ENCODE measurements at places on chromosomes 16 and 17.
A peak's percentile ranks its signal among the peaks of the same experiment; 100 is the strongest.

- DNase-seq, result no peak
Observed at GRCh38 chr16:8741636-8742035, 55.8 kb downstream of the TMEM186 start.

GRCh38 chr16:58026139-58026704 is 668 bp downstream of the MMP15 start:
- no peak for DNase-seq

- no peak for DNase-seq
Observed at GRCh38 chr16:68229431-68230175, 6.3 kb downstream of the ESRP2 start.

DNA sequence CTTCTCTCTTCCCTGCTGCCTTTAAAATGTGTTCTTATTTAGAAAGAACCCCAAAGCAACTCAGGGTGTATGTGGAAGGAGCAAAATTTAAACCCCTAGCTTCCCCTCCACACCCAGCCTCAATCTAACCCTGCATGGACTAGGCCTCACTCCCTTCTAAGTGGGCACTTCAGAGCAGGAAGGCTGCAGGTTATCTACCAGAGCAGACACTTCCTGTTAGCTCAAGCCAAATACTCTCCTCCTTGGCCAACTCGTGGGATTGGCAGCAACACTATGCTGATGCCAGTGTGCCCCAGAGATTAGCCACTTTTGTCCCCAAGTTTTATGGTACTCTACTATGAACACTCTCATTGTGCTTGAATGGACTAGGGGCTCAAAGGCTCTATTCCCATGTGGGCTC is 35.6 kb downstream of the CCDC42 start:
- DNase-seq, result no peak

DNA sequence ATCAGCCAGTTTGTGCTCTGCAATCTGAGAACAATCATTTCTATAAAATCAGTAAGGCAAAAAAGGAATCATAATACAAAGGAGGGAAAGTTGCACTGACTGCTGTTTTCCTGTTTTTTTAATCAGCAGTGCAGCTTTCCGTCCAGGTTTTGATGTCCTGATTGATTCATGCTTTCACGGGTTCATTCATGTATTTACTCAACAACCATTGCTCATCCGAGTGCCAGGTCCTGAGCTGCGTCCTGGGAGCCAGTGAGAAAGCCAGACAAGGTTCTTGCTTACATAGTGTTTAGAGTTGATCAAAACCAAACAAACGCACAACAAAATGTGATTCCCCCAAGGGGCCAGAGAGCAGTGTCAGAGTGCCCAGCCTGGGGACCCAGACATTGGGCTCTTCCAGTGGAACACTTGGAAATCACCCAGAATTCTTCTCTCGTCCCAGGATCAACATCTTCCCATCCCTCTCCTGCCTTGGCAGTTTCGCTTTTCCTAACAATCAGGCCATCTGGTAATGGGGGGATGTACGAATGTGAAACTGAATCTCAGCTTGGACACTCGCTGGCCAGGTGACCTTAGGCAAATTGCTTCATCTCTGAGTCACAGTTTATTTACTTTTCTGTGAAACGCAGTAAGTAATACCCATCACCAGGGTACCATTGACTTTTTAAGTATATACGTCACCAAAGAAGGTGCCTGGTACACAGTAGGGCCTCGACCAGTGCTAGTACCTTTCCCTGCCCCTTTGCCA is 13.3 kb upstream of the C1QL1 start:
- DNase-seq, result no peak

DNA sequence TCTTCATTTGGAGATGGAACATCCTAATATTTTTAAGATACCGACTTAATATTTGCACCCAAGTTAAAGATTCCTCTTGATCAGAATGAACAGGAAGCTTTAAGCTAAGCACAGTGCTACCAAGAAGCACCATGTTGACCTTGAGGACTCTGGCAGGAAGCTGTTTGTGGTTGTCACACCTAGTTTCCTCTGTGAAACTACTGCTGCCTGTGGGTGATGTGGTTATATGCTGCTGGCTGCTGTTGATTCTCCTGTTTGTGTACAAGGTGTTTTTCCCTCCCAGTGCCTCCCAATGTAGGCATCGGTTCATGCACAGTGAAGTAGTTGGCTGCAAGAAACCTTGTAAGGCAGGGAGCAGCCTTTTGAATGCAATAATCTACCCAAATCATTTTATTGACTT is 23.4 kb downstream of the RBL2 start:
- peak; percentile 59 for DNase-seq

DNA sequence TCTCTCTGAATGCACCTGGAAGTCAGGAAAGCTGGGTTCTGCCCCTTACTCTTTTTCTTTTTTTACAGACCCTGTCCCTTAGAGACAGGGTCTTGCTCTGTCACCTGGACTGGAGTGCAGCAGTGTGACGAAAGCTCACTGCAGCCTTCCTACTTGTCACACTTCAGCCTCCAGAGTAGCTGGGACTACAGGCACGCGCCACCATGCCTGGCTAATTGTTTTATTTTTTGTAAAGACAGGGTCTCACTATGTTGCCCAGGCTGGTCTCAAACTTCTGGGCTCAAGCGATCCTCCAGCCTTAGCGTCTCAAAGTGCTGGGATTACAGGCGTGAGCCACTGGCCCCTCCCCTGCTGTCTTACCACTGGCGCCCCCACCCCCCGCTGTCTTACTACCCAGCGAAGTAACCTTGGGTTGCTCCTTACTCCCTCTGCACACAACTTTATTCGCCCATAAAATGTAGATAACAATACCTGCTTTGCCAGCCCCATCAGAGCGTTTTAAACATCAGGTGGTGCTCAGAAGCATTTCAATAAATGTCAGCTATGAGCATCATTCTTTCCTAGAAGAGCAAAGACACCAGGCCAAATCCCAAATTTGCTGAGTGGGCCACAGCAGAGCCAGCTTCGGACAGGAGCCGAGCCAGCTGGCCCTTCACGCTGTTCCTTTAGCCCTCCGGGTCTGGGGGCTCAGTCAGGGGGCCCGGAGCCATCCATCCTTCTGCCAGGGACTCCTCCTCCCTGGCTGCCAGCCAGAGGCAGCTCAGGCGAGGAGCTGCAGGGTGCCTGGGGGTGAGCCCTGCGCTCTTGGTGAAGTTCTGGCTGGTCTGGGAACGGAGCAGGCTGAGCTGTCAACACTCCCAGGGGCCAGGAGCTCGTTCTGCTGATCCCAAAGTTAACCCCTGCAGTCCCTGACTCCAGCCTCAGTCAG is 24.4 kb downstream of the SRL start:
- no peak for DNase-seq

DNA sequence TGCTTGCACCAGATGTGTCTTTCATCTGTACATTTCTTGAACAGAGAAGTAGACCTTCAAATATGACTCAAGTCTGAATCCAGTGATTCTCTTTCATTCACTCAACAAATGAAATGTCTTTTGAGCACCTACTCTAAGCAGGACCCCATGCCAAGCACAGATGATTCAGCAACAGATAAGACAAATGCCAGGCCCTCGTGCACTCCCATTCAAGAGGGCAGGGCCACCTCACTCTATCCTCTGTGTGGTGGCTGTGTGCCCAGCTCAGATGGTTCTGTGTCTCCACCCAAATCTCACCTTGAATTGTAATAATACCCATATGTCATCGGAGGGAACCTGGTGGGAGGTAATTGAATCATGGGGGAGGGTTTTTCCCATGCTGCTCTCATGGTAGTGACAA is 74.1 kb upstream of the NKD1 start:
- DNase-seq, result no peak

DNA sequence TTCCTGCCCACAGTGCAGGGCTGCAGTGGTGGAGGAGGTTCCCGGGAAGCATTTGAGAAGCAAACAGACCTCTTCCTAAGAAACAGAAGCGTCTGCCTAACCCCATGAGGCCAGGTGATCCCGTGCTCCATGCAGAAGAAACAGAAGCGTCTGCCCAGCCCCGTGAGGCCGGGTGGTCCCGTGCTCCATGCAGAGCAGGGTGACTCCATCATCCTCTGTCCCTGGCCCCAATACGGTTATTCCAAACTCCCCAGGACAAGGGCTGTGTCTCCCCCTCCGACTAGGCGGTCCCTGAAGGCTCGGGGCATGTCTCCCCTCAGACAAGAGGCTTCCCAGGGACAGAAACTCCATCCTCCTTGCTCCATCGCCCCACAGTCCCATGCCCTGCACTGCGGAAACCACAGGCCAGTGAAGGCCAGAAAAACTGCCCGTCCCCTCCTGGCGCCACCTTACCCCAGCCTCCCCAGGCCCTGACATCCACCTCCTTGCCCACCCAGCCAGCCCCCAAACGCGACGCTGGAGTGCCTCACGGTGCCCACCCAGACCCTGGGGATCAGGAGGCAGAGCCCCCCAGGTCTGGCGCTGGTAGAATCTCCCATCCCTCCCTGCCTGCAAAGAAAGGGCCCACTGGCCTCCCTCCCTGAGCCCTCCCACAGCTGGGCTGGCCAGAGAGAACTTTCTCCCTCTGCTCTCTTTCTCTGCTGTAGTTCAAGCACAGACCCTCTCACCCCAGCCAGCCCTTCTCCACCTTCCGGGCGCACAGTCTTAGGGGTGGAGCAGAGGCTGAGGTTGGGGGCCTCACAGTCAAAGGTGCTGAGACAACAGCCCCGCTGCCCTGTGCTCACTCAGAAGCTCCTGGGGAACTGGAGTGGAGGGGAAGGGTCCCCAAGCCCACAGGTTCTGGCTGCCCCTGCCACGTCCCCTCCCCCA is 30.6 kb upstream of the KRT17 start:
- DNase-seq, result no peak

DNA sequence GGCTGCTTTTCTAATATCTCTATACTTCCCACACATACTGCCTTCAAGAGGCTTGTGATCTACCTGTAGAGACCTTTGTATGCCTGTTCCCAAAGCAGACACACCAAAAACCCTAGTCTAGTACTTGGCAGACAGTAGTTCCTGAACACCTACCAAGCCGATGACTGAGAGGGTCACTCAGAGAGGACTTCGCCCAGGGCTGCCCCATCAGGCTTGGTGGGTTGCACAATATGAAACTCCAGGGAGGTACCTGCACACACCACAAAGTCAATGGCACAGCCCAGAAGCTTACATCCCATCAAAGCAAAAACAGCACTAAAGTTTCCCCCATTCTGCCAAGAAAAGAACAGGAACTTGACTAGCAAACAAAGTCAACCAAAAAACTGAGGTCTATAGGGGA is 30.3 kb downstream of the ASPA start:
- DNase-seq, result no peak

DNA sequence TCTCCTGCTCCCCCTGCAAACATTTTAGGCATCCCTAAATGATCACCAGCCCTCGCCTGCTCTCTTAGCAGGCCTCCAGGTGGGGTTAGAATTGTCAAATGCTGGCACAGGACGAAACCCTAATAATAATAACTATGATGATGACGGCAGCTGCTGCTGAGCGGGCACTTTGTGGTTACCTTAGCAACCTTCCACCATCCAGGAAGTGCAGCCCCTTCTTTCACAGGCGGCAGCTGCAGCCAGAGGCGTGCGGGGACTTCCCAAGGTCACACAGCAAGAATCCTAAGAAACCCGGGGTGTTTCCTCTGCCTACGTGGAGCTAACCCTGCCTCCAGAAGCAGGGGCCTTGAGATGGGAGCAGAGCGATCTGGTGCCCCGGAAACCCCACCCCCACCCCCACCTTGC is 22.4 kb upstream of the EIF1 start:
- DNase-seq, result peak; percentile 49

DNA sequence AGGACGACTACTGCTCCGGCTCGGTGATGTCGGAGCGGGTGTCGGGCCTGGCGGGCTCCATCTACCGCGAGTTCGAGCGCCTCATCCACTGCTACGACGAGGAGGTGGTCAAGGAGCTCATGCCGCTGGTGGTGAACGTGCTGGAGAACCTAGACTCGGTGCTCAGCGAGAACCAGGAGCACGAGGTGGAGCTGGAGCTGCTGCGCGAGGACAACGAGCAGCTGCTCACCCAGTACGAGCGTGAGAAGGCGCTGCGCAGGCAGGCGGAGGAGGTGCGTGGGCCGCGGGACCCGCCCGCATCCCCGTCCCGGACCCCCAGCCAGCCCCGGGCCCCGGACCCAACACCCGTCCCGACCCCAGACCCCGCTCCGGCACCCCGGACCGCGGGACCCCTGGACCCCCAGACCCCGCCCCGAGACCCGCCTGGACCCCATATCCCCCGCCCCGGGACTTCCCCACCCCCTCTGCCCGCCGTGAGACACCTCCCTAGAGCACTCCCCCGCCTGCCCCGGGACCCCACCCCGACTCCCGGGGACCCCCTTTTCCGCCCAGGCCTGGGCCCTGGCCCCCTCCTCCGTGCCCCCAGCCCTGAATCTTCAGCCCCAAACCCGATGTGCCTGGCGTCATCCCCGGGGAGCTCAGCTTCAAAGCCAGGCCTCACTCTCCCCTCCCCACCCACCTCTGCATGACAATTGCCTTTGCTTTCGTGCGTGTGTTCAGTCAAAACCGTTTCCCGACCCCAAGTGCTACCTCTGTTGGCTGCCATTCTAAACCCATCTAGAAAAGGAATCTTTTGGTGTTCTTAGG is 594 bp downstream of the MAPK8IP3 start:
- no peak for DNase-seq

GRCh38 chr17:64441772-64442540 is 7.0 kb upstream of the MILR1 start:
- DNase-seq, result no peak

DNA sequence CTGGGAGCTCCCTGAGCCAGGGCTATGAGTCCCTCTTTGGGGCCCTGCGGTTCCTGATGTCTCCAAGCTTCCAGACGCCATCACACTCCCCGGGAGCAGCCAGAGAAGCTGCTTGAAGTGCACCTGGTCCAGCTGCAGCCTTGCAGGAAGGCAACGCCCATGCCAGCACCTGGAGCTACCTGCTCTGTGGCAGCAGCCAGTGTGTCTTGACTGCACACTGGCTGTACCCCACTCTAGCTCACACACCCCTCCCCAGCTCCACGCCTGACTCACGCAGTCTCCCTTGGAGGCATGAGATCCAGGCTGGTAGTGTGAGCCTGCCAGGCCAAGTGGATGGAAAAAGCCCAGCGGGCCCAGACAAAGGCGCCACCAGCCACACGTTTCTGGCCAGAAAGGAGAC is 63.3 kb downstream of the USP32 start:
- DNase-seq, result no peak

DNA sequence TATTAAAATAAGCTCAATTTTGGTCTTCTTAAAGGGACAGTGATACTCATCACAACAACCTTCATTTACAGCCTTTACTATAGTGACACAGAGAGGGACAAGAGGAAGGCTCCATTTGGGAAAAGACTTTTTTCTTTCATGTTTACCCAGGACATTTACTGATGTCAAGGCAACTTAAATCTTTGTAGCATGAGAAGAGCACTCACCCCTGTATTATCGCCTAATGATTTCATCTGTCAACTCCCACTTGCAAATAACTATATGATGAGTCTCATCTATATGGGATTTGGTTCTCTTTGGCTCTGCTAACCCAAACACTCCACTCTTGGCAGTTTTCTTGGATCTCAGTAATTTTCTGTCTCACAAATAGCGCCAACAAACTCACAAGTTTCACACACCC is 24.1 kb downstream of the BLMH start:
- DNase-seq, result no peak

GRCh38 chr16:74503412-74503811 is 82.1 kb upstream of the CLEC18B start:
- no peak for DNase-seq

Data from stimulated activated CD4-positive, alpha-beta T cell treated with anti-CD3 and anti-CD28 coated beads, TNF-alpha, amount 100 ng/mL, for 1 hour (primary cell).